ENCODE measurements at places on chromosomes 5 and 9.

DNA sequence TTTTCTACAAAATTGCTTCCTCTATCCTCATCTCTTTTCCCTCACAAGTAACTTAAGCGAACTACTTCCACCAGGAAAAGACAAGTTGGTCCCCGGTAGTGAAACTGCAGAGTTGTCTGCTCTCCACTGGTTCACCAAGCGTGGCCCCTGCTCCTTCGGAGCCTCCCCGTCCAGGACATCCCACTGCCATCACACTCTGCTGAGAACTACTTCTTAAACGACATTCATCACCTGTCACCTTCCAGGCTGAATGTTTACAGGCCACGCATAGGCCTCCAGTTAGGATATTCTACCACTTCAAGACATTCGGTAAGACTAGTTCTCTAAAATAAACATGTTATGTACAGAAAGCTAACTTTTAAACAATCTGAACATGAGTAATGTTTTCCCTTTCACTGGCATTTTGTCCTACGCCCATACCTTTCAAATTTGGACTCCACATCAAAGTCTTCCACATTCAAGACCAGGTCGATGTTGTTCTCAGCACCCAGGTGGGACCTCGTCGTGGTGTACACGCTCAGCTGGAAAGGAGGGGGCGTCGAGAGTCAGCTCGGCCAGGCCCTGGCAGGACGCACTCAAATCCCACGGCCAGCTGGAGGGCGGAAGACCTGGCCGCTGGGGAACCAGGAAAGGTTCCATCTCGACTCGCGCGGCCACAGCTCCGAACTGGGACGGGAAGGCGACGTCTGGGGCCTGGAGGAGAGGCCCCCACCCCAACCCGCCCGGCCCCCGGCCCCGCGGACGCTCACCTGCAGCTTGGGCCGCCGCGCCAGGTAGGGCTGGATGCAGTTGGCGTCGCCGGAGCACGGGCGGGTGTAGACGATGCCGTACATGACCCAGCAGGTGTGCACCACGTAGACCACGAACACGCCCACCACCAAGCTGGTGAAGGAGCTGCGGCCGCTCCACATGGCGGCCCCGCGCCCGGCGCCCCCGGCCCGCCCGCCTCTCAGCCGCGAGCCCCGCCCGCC lies 683 bp downstream of the CLPTM1L start:
- DNase-seq = no peak

GRCh38 chr9:134629061-134629585 lies 12.5 kb upstream of the COL5A1 start:
- no peak for DNase-seq

- DNase-seq = no peak
Observed at GRCh38 chr5:28329176-28329575, 1290.8 kb upstream of the CDH9 start.

DNA sequence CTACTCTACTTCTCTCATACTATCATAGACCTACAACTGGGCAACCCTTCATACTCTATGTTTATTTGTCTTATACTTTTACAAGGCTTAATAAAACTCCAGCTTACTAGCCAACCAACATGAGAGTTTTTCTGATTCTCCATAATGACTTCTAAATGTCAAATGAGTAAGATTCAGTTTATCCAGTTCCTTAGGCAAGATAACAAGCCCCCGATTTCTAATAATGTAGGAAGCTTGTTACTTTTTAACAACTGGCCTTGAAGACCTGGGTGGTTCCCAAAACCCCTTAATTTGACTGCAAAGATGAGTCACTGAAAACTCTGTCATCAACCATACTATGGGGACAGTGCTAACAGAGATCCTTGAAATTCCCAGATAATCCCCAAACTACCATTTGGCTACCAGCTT lies 294.6 kb upstream of the ACTBL2 start:
- no peak for DNase-seq

DNA sequence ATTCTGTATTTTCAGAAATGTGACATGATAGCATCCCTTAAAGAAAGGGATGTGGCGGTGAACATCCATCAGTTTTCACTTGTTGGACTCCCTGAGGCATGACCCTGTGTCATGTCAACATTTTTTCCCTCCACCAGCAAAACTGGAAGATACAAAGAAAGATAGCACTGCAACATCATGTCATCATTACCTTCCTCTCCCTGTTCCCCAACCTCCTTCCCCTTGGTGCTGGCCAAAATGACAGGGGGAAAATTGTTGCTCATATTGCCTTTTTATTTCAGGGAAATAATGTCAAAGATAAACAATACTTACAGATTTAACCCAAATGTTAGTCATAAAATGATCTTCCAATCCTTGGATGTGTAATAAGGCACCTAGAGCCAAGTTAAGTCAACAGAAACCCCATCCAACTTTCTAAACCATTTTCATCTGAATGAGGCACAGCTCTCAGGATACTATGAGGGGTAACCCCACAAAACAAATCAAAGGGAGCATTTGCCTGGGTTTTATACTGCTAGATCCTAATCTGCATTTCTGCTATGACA lies 644.3 kb downstream of the ACTL7B start:
- DNase-seq = no peak

GRCh38 chr5:145780982-145781381 lies 54.2 kb downstream of the PRELID2 start:
- no peak for DNase-seq

DNA sequence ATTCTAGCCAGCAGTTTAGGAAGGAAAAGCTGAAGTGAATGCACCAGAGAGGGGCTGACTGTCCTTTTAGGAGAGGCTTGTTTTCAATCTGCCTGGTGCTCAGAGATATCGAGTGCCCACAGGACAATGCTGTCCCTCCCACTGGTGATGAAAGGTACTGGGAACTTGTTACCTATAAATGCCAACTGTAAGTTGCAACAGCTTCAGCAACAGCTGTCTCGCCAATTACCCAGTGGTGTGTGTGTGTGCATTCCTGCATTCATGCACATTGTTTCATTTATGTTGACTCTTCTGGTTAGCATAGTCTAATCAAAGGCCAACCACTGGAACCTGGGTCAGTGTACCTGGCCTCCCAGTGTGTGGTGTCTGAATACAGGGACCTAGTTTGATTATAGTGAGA lies 161.1 kb downstream of the CSNK1G3 start:
- no peak for DNase-seq

DNA sequence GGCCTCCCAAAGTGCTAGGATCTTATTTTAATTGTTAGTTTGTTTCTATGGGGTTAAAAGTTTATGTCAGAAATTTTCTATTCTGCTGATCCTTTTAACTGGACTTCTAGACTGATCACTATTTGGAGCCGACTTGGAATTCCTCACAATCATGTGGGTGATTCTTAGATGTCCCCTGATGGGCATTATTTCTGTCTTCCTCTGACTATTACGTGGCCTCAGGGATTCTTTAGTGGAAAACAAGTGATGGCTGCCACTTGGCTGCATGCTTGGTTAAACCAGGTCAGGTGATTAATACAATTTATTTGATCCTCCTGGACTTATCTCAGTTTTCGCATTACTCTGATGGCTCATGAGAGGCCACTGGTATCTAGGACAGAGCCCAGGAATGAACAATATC lies 32.2 kb upstream of the OR2S2 start:
- DNase-seq = no peak

DNA sequence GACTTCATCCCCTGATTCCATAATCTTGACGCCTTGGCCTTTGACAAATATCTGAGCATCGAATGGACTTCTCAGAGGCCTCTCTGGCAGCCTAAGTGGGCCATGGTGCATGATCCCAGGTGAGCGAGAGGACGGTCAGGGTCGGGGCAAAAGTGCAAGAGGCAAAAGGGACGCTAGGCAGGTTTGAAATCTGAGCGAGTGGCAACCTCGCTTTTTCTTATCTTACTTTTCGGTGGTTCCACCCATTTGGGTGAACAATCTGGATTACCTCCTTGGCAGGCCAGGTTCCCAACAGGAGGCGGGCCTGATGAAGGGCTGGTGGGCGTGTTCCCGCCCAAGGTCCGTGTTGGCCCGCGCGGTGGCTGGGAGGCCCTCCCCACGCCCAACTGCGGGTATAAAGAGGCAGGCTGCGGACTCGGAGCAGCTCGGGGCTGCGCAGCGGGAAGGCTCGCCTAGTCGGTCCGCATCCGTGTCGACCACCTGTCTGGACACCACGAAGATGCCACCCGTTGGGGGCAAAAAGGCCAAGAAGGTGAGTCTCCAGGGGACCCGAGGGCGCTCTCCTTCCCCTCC lies at the start of gene BHMT:
TSS of gene BHMT (plus strand) at position 423 of the 573 bp plus-strand sequence. CDS start at position 500, 77 bp downstream.
- DNase-seq = no peak

GRCh38 chr5:79876456-79876855 lies 114.6 kb downstream of the MTX3 start:
- DNase-seq = no peak

DNA sequence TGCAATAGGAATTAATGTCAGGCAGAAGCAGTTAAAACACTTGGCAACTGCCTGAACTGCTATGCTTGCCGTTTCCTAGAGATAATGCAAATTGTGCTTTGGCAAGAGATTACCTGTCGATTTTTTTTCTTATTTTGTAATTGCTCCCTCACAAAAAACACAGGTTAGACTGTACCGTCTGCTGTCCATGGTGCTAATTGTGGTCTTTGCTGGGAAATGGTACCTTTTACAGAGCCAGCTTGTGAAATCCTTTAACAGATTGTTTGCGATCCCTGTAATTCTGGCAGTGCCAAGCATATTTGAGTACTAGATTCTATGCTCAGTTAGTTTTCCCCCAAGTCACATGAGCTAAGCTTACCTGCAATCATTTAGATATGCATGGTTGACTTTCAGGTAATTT lies 2125.8 kb upstream of the WWC1 start:
- no peak for DNase-seq

- no peak for DNase-seq
Observed at GRCh38 chr5:109694451-109694891, 4.7 kb downstream of the MAN2A1 start.

GRCh38 chr9:444528-444927 lies 229.9 kb downstream of the DOCK8 start:
- DNase-seq = no peak

DNA sequence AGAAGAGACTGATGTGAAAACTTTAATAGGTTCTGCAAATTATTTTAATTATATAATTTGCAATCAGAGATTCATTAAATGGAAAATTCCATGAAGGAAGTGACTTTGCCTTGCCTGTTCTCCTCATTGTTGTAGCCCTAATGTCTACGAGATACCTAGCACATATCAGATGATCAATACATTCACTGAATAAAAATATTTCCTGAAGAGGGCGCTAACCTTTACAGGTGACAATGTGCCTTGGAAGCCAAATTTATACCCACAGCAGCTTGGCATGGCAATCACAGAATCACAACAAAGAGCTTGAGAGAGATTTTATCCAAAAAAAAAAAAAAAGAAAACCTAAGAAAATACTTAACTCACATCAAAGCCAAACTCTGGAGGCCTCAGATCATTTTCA lies 17.4 kb downstream of the HAUS6 start:
- DNase-seq = peak; percentile 5

DNA sequence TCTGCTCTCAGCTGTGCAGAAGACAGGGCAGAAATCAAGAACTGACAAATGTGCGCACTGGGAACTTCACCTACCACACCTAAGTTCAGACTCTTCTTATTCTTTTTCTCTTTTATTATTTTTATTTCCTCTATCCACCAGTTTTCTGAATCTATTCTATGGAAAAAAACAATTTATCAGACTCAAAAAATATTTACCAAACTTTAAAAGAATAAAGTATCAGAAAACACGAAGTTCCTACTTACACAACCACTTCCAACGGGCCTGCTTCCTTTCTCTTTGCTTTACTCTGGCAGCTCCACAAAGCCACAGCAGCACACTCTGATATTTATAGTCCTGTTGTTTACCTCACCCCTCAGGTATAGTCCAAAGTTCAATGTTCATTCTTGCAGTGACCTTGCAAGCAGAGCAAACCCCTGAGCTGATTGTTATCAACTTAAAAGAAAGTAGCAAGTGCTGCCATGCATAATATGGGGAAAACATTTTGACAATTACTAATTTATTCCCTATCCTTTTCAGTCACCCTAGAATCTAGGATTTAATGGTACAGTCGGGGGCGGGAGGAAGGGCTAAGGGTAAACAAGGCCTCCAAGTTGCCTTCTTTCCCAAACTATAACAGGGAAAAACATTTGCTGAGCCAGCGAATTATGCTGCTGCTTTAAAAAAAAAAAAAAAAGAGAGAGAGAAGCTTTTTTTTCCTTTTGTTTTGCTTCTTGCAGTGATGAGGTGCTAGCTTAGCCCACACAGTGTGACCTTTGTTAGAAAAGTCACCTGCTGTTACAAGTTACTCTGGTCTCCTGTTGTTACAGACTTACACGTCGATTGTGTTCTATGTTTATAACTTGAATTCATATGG lies at the start of gene SELENOP:
TSS of gene SELENOP (minus strand) at position 302 of the 856 bp plus-strand sequence. CDS start 3,539 bp downstream, outside the sequence.
- no peak for DNase-seq

- DNase-seq = no peak
Observed at GRCh38 chr5:54257366-54258118, 52.8 kb downstream of the ARL15 start.

DNA sequence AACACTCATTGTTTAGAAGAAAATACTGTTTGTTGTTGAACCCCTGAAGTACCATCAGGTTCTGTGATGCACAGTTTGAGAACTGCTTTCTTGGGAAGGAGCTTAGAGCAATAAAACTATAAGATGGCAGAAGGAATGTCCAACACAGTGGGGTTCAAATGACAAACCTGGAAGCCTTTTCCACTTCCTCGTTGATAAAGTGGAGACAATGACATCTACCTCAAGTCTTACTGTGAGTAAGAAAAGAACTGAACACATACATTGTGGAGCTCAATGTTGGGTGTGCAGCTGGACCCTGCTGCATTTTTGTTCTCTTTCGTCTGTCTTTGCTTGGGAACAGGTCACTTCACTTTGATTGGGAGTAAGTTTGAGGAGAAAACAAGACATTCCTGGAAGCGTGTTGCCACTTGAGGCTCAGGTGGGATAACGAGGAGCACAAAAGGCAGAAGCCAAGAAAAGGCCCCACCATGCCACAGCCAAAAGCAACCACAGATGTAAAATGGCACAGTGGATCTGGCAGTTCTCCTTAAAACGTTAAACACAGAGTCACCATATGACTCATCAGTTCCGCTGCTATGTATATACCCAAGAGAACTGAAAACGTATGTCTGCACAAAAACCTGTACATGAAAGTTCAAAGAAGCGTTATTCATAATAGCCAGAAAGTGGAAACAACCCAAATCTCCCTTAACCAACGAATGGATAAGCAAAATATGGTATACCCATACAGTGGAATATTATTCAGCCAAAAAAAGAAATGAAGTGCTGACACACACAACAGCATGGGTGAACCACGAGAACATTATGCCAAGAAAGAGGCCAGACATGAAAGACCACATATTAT lies 42.9 kb upstream of the SUB1 start:
- no peak for DNase-seq

GRCh38 chr9:83937861-83938455 lies 16.7 kb upstream of the KIF27 start:
- DNase-seq = peak; percentile 49

Measured in NCI-H1930 (cell line).